ENCODE measurements at places on chromosomes 7 and 10.
A peak's percentile ranks its signal among the peaks of the same experiment; 100 is the strongest.

- no peak for DNase-seq
These were observed 99.6 kb upstream of the CCNY start for GRCh38 chr10:35236739-35237138.

- peak; percentile 57 for DNase-seq
These were observed 13.3 kb upstream of the DDIT4 start for GRCh38 chr10:72260239-72260975.

DNA sequence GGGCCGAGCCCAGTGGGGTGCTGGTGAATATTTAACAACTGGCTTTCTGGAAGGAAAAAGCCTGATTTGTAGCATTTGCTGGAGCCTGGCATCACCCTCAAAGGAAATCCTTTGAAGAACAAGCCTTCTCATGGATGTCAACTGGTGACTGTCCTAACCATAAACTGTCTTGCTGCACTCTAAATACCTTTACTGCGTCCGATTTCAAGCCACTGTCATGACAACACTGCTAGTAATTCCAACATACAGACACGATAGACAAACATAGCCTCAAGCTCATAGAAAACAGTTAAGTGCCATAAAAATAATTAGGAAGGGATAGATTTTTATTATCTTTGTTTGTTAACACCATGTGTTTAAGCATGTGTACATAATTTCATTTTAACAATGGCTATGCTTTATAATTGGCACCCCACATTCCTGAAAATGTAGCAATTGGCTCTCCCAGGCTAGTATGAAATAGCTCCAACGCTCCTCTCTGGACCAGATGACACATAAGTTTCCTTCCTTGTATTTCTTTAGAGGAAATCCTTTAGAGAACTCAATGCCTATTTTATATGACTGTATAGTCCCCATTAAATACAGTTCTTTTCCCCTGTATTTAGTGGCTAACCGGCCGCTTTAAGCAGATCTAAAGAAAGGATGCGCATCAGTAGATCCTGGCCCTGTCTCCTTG is 273.4 kb downstream of the PRPF18 start:
- DNase-seq = no peak

GRCh38 chr10:95697429-95697828 is 3.7 kb upstream of the TCTN3 start:
- DNase-seq = no peak

DNA sequence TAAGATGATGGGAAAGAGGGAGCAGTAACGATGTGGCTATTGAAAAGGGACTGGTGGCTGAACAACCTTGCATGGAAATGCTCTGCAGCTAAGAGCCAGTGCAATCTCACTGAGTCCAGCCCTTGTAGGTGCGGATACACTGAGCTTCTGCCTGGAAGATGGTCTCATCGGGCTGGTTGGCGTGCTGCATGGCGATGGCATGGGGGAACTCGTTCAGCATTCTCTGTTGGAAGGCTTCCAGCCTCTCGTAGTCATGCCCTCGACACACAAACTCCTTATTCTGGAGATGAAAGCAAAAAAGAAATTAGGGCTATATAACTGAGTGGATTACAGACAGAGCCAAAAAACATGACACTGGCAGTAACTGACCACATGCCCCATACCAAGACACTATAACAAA is 197.8 kb upstream of the IMMP2L start:
- DNase-seq = no peak

All from stimulated activated CD4-positive, alpha-beta T cell treated with anti-CD3 and anti-CD28 coated beads, Interleukin-1b, Interleukin-23, amount 100 ng/mL, for 1 hour (primary cell).